ENCODE measurements at places on chromosomes 7 and 10. TPM values are rescaled to one million over a fixed set of nuclear protein-coding genes. Genes with fewer than 3 reads are reported as not detected.

SUFU gene
- 13.5 TPM for total RNA-seq

DNA sequence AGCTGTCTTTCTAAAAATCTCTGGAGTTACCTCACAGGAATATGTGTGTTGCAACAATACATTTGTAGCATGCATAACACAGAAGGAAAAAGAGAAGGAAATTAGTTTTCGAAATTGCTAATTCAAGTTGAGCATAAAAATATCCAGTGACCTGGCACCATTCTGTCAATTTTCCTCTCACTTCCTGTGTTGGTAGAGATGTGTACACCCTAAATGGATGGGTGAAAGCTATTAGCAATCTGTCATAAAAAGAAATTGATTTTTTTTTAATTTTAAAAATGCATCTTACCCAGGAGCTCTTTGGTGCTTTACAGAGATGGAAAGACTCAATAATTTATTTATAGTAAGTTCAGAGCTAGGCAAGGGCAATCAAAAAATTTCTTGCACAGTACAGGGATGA is 333.3 kb upstream of the TMEM229A start:
- no peak overlapping the region for H3K27ac ChIP-seq
- H3K4me1 ChIP-seq: no peaks in the 10 kb centered on the region
- no peaks in the 10 kb centered on the region for H3K36me3 ChIP-seq
- no peaks in the 10 kb centered on the region for H3K27me3 ChIP-seq
- DNase-seq: no peak

MSMB gene
- total RNA-seq: not detected

DNA sequence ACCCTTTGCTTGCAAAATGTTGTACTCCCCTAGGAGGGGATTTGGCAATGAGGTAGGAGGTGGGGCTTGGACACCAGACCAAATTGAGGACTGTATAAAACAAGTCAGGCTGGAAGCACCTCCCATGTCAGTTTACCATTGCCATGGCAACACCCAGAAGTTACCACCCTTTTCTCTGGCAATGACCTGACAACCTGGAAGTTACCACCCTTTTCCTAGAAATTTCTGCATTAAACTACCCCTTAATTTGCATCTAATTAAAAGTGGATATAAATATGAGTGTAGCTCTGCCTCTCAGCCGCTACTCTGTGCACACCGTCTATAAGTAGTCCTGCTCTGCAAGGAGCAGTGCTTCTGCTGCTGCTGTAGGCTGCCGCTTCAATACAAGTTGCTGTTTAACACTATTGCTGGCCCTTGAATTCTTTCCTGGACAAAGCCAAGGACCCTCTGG is 7.8 kb upstream of the BLNK start:
- H3K4me3 ChIP-seq: no peak overlapping the region
- no peaks in the 10 kb centered on the region for H3K27me3 ChIP-seq
- DNase-seq: no peak
- no peak overlapping the region for H3K27ac ChIP-seq
- H3K36me3 ChIP-seq: no peaks in the 10 kb centered on the region

DNA sequence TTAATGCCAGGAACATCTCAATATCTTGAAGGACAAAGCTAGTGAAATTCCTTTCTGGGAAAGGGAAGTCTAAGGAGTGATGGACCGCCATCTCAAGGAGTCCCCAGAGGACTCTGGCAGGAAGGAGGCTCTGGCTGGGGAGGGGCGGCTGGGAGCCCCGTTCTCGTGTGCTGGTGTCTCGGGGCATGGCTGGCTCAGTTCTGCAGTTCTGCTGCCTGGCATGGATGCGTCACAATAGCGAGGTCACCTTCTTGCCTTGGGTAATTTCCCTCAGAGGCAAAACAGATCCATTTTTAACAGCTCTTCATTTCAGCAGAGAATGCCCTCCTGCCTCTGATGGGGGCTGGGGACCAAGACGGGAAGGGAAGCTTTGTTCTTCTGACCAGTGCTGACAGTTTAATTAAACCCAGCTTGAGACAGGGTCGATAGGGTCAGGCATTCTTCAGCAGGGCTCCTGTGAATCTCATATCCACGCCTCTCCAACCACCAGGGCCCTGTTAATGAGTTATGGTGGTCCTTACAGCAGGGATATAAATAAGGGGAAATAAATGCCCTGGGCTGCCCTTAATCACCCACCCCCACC is 35.7 kb downstream of the SLIT1 start:
- H3K27me3 ChIP-seq: no peaks in the 10 kb centered on the region
- H3K4me3 ChIP-seq: no peak overlapping the region
- DNase-seq: peak; percentile 15
- H3K27ac ChIP-seq: no peak overlapping the region

GTF2I gene
- total RNA-seq: 221 TPM

PLCE1 gene
- total RNA-seq: 14.3 TPM

- H3K4me1 ChIP-seq: peaks cover 20% of the 10 kb centered on the region
- peaks cover 5% of the 10 kb centered on the region for H3K36me3 ChIP-seq
- peak overlapping the region; percentile 85 for H3K27ac ChIP-seq
- no peak for DNase-seq
- H3K27me3 ChIP-seq: no peaks in the 10 kb centered on the region
Measured at GRCh38 chr7:2313450-2314208, 612 bp downstream of the SNX8 start.

DNA sequence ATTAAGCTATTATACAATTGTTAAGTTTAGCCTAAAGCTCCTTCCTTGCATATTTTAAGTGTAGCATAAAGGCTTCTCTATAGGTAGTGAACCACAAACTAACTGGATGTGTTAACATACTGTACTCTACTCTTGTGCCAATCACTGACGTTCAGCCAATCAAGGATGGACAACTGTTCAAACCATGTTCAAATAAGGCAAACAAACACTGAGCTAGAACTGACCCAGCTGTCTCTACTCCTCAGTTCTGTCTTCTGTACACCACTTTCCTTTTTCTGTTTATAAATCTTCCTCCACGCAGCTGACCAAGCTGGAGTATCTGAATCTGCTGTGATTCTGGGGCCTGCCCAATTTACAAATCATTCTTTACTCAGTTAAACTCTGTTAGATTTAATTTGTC is 188.7 kb upstream of the MBL2 start:
- H3K27ac ChIP-seq: no peak overlapping the region
- H3K27me3 ChIP-seq: no peaks in the 10 kb centered on the region
- no peaks in the 10 kb centered on the region for H3K4me1 ChIP-seq
- H3K4me3 ChIP-seq: no peak overlapping the region

DNA sequence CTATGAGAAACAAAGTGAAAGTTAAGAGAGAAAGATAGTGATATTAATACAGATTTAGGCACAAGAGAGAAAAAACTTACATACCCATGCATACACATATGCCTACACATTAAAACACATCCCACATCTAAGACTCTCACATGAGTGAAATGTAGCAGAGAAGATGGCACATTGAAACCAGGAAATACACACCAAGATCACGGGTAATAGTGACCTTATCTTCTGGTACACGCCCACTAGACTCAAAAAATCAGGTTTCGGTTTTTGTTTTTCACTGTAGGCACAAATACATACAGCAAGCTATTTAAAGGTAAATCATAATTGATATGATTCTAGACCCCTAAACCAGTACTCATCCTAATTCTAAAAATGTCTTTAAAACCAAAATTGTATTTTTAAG is 225.2 kb upstream of the TAC1 start:
- no peak overlapping the region for H3K27ac ChIP-seq
- no peaks in the 10 kb centered on the region for H3K27me3 ChIP-seq
- no peak overlapping the region for H3K4me3 ChIP-seq
- H3K36me3 ChIP-seq: no peaks in the 10 kb centered on the region

TUBB8 gene
- total RNA-seq: 0.20 TPM

Measured in upper lobe of right lung (tissue), 1 donor.